Epithelial cell of prostate (primary cell): ENCODE measurements at places on chromosomes 13 and 19.

- DNase-seq: peak; percentile 26
These were observed 129.0 kb upstream of the SPRY2 start for GRCh38 chr13:80469853-80470381.

GRCh38 chr13:110973007-110973700 is 58.3 kb upstream of the ANKRD10 start:
- DNase-seq: no peak

- DNase-seq: peak; percentile 20
These were observed 22.1 kb upstream of the F7 start for GRCh38 chr13:113083402-113084061.

DNA sequence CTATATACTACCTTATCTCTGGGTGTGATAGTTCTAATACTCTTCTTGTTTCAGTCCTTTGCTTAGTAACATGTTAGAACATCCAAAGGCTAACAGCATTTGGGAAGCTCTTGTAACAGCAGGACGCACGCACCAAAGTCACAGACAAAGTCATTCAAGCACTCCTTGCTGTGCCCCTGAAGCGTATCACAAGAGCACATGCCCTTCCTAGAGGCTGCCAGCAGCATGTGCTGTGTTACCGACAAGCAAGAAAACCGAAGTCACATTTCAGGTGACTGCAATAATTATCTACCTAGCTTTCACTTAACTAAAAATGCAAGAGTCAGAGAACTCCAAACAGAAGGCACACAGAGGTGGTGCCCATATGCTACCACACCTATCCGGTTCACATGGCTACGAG is 194.1 kb downstream of the KLF12 start:
- DNase-seq: no peak

DNA sequence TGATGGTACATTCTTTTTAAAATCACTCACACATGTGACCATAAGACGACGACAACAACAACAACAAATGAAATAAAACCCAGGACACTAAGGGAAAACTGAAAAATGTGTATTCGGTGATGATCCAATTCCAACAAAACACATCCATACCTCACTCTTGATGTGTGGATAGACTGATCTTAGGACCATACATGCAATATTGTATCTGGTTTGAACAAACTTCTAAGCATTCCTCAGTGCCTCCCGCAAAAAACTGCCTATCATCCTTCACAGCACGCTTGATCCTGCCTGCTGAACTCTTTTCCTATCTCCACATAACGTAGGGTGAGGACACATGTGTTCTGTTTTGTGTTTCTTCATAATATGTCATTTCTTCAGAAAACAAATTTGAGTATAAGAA is 415.2 kb downstream of the KCTD12 start:
- DNase-seq: no peak

- DNase-seq: peak; percentile 81
These were observed at the start of gene SH2D3A for GRCh38 chr19:6767357-6768235. SH2D3A (minus strand) TSS chr19:6767435; CDS start chr19:6763748, 3,687 bp downstream.

GRCh38 chr13:51645154-51645650 is 60.9 kb downstream of the WDFY2 start:
- DNase-seq: no peak

DNA sequence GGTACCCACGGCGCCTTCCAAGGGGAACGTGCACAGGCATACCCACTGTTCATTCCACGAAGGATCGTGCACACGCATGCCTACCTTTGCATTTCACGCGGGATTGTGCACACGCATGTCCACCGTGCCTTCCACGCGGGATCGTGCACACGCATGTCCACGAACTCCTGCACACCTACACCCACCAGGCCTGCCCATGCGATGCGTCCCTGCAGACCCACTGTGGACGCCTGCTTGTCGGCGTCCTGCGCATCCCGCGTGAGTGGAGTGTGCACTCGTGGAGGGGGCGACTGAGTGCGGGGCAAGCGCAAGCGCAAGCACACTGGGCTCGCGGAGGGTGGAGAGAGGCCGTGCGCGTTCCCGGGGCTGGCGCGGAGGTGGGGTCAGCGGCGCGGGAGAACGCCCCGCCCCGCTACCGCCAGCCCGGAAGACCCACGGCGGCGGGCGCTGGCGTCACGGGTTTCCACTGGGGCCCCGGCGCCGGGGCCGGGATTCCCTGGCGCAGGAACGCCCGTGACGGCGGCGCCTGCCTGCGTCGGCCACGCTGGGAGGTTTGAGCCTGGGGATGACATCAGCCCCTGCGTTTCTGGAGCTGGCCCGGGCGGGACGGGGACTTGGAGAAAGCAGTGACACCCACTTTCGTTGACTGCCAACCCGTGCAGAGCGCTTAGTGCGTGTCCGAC is 18.7 kb downstream of the GADD45B start:
- DNase-seq: no peak

- no peak for DNase-seq
These were observed 57.2 kb downstream of the WASF3 start for GRCh38 chr13:26614721-26615120.

- DNase-seq: no peak
These were observed 32.3 kb upstream of the MED4 start for GRCh38 chr13:48126944-48127830.

DNA sequence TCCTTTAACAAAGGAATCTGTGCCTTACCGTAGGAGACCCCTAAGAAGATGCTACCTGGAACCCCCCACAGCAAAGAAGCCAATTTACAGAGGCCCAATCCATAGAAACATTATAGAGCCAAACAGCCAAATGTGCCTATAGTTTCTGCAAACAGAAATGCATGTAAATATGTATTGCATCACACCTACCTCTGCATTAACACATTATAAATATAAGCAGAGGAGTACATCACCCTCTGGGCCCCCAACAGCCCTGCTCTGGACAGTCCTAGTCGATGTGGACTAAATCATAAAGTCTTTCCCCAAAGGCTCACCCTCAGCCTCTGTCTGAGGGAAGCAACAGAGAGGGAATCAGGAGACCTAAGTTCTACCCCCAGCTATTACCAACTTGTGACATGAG is 25.7 kb downstream of the ZNF541 start:
- DNase-seq: no peak

- DNase-seq: no peak
These were observed 1026.1 kb upstream of the MIR17HG start for GRCh38 chr13:90321281-90321931.

DNA sequence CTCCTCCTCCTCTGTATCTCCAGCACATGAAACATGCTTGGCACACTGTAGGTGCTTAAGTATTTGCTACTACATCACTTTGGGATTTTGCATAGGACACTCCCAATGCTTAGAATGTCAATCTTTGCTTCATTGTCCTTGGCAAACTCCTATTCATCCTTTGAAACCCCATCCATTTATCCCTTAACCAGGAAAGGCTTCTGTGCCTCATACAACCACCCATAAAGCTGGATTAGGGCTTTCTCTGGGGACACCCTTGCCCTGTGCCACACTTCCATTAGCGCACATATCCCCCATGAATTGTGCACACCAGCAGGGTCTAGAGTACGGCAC is 5.8 kb upstream of the EPS8L1 start:
- DNase-seq: no peak
